ENCODE measurements at places on chromosomes 4 and X.

GRCh38 chr4:162706051-162706450 is 460.6 kb downstream of the NAF1 start:
- no peak overlapping the region for H3K4me3 ChIP-seq
- no peaks in the 10 kb centered on the region for H3K36me3 ChIP-seq
- no peaks in the 10 kb centered on the region for H3K27me3 ChIP-seq
- H3K4me1 ChIP-seq: no peaks in the 10 kb centered on the region

DNA sequence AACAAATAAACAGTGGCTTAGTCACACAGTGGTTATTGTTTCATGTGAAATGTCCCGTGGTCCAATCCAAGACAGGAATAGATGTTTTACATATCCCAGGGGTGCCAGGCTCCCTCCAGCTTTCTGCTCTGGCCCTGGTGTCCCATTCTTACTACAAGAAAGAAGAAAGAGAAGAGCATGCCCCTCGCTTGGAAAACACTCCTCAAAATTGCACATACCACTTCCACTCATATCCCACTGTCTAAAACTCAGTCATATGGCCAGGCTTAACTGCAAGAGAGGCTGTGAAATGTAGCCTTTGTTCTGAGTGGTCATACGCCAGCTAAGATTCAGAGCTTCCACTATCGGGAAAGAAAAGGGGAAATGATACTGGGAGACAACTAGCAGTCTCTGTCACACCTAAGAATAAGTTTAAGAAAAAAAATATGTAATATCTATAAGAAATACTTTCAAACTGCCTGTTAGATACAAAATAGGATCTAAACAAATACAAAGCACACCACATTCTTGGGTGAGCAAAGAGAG is 306.8 kb upstream of the FAM241A start:
- DNase-seq: no peak
- H3K4me3 ChIP-seq: no peak overlapping the region
- H3K36me3 ChIP-seq: no peaks in the 10 kb centered on the region

DNA sequence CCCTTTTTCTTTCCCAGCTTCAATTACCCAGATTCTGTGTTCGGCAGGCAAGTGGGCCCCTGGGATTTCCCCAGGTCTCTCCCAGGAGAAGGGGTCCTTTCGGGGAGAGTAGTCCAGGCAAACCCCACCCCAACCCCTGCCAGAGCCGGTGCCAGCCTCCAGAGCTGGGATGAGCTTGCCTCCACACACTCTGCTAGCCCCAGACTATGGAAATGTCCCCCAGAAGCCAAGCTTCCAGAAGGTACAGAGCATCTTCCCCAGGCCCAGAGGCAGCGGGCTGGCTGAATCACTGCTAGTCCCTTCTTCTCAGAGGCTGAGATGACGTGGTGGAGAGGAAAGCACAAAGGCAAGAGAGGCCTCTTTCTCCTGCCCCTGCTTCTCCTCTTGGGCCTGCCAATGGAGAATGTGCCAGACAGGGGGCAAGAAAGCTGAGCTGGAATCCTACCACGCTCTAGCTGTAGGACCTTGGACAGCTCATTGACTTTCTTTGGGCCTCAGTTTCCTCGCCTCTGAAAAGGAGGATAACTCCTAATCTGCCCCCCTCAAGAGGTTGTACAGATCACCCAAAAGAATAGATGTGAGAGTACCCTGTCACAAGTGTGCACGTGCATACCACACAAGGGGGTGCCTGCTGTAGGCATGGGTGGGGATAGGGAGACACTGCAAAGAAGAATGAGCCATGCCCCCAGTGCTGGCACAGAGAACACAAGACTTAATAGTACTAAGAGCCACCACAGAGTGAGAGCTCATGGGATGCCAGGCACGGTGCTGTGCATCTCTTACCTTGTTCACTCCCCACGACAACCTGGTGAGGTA is 2.1 kb downstream of the SASH3 start:
- H3K4me1 ChIP-seq: no peaks in the 10 kb centered on the region
- no peak overlapping the region for H3K4me3 ChIP-seq
- no peaks in the 10 kb centered on the region for H3K27me3 ChIP-seq
- H3K36me3 ChIP-seq: no peaks in the 10 kb centered on the region

DNA sequence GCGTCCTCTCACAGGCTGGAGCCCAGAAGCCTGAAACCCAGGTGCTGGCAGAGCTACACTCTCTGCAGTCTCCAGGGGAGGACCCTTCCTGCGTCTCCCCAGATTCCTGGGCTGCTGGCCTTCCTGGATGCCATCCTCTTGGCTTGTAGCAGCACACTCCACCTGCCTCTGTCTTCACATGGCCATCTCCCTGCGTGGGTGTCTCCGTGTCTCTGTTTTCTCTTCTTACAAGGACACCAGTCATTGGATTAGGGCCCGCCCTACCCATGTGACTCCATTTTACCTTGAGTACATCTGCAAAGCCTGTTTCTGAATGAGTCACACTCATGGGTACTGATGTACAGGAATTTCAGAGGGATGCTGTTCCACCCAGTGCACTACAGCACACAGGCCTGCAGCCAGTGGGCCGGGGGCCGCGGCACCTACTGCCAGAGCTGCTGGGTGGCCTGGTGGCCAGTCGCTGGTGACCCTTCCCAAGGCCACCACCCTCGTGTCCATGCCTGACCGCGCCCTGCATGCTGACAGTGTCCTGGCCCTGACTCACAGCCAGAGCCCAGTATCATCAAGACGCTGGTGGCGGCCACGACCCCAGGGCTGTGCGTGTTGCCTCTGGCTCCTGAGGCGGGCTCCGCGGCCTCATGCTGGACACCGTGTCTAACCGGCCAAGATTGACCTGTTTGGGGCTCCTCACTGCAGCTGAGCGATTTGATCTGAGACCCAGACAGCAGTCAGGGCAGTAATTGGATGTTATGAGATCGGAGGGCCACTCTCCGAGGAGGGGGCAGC is 63.6 kb upstream of the NKX1-1 start:
- no peaks in the 10 kb centered on the region for H3K36me3 ChIP-seq
- H3K4me3 ChIP-seq: no peak overlapping the region
- peaks cover 9% of the 10 kb centered on the region for H3K27me3 ChIP-seq
